ENCODE measurements at places on chromosomes 3 and 15.

DNA sequence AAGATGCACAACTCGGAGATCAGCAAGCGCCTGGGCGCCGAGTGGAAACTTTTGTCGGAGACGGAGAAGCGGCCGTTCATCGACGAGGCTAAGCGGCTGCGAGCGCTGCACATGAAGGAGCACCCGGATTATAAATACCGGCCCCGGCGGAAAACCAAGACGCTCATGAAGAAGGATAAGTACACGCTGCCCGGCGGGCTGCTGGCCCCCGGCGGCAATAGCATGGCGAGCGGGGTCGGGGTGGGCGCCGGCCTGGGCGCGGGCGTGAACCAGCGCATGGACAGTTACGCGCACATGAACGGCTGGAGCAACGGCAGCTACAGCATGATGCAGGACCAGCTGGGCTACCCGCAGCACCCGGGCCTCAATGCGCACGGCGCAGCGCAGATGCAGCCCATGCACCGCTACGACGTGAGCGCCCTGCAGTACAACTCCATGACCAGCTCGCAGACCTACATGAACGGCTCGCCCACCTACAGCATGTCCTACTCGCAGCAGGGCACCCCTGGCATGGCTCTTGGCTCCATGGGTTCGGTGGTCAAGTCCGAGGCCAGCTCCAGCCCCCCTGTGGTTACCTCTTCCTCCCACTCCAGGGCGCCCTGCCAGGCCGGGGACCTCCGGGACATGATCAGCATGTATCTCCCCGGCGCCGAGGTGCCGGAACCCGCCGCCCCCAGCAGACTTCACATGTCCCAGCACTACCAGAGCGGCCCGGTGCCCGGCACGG is 991 bp downstream of the SOX2 start:
- no peak overlapping the region for H3K4me3 ChIP-seq
- DNase-seq: peak; percentile 74
- no peaks in the 10 kb centered on the region for H3K36me3 ChIP-seq
- no peak overlapping the region for H3K27ac ChIP-seq
- peaks cover 99% of the 10 kb centered on the region for H3K27me3 ChIP-seq
- H3K4me1 ChIP-seq: no peaks in the 10 kb centered on the region

GRCh38 chr3:50639055-50639494 is 22.1 kb downstream of the MAPKAPK3 start:
- no peak overlapping the region for H3K27ac ChIP-seq
- peaks cover 63% of the 10 kb centered on the region for H3K36me3 ChIP-seq

DNA sequence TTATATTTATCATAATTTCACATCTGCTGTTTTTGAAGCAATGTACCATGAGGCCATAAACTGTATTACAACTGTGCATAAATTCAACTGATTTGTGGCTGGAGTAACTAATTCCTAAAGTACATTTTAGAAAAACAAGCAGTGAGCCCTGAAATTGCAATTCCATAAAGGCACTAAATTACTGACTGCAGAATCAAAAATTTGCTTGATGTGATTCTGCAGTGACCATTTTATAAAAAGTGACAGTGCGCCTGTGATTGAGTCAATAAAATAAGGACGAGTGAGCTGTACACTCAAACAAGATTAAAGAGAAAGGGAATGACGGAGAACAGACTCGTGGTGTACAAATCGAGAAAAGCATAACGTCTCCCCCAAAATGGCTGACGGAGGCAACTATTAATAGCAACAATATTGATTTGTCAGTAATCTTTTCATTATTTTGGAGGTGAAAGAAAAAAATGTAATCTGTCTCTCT is 121.4 kb upstream of the MEIS2 start:
- no peaks in the 10 kb centered on the region for H3K4me1 ChIP-seq
- no peak for DNase-seq
- no peaks in the 10 kb centered on the region for H3K36me3 ChIP-seq
- no peak overlapping the region for H3K27ac ChIP-seq

GRCh38 chr3:54131026-54131605 is 8.8 kb downstream of the CACNA2D3 start:
- H3K27ac ChIP-seq: no peak overlapping the region
- H3K36me3 ChIP-seq: no peaks in the 10 kb centered on the region
- H3K4me3 ChIP-seq: no peak overlapping the region
- H3K27me3 ChIP-seq: peaks cover 13% of the 10 kb centered on the region
- H3K4me1 ChIP-seq: no peaks in the 10 kb centered on the region
- no peak for DNase-seq

DNA sequence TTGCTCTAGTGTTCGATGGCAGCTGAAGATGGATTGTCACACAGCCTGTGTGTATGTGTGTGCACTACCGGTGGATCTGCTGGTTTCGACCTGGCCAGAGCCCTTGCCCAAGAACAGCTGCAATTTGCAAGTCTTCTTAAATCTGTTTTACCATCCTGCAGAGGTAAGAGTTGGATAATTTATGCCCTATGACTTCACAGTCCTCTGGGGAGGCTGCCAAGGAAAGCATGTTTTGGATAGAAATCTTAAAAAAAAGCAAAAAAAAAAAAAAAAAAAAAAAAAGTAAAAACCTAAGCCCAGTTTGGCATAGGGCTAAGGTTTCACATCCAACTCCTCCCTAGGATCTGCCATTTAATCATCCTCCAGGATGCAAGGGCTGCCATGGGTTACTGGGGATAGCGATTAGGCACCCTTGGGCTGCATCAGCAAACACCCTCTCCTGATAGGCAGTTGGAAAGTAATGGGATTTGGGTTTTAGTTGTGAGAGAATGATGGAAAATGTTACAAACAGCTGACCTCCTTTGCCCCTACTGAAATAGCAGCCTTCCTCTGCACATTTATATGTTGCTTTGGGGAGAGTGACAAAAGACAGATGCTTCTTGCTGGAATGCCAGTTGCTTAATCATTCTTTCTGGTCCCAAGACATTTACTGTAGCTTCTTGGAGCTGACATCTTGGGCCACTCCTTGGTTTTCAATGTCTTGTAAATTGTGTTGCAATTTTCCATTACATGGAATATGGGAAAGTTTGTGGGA is 35.4 kb downstream of the CD200R1L start:
- no peak overlapping the region for H3K27ac ChIP-seq
- no peak for DNase-seq
- H3K36me3 ChIP-seq: no peaks in the 10 kb centered on the region
- no peak overlapping the region for H3K4me3 ChIP-seq
- H3K27me3 ChIP-seq: no peaks in the 10 kb centered on the region
- H3K4me1 ChIP-seq: peaks cover 28% of the 10 kb centered on the region

DNA sequence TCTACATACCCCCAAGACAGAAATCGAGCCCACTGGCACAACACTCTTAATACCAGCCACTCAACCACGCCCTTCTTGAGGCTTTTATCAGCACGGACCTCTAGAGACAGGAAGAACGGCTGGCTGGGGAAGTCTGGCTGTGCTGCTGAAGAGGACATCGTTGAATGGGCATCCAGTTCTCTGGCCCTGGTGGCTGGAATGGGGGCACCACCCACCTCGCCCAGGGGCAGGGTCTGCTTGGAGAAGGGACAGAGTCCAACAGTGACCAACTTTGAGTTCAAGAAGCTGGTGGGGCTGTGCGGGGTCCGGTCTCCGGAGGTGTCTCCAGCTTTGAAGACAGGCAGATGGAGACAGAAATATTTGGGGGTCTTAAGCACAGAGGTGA is 77.5 kb downstream of the ATP10A start:
- no peak overlapping the region for H3K4me3 ChIP-seq
- H3K27ac ChIP-seq: peak overlapping the region; percentile 33
- no peaks in the 10 kb centered on the region for H3K36me3 ChIP-seq
- no peaks in the 10 kb centered on the region for H3K27me3 ChIP-seq
- DNase-seq: no peak

DNA sequence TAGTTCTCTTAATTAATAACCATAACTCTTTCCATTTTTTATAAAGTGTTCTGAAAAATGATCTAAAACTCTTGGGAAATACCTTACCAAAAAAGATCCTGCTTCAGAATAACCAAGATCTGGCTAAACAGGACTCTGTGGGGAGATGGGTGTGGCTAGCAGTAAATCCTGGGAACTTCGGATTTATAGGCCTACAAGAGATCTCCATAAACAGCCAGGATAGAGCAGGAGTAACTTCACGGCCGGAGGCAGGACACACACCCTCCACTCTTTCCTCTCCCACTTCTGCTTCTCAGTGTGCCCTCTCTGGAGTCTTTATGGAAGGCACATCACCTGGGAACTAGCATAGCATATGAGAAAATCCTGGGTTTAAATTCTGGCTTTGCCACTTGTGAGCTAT is 309.4 kb upstream of the SOX2 start:
- no peak overlapping the region for H3K27ac ChIP-seq
- no peaks in the 10 kb centered on the region for H3K4me1 ChIP-seq
- H3K36me3 ChIP-seq: no peaks in the 10 kb centered on the region
- no peaks in the 10 kb centered on the region for H3K27me3 ChIP-seq

- no peak overlapping the region for H3K4me3 ChIP-seq
- peak overlapping the region; percentile 18 for H3K27ac ChIP-seq
Observed at GRCh38 chr15:71329497-71330260, 214.4 kb downstream of the THSD4 start.

- H3K4me3 ChIP-seq: no peak overlapping the region
- H3K36me3 ChIP-seq: no peaks in the 10 kb centered on the region
- H3K4me1 ChIP-seq: peaks cover 37% of the 10 kb centered on the region
- H3K27ac ChIP-seq: no peak overlapping the region
- no peaks in the 10 kb centered on the region for H3K27me3 ChIP-seq
- no peak for DNase-seq
Observed at GRCh38 chr3:157092230-157092629, 67.7 kb downstream of the CCNL1 start.

GRCh38 chr3:119751423-119751822 is 30.5 kb upstream of the NR1I2 start:
- no peak for DNase-seq
- H3K27me3 ChIP-seq: no peaks in the 10 kb centered on the region
- no peak overlapping the region for H3K4me3 ChIP-seq
- no peaks in the 10 kb centered on the region for H3K4me1 ChIP-seq
- H3K27ac ChIP-seq: no peak overlapping the region
- H3K36me3 ChIP-seq: no peaks in the 10 kb centered on the region

- no peak overlapping the region for H3K27ac ChIP-seq
- H3K4me3 ChIP-seq: no peak overlapping the region
- no peaks in the 10 kb centered on the region for H3K27me3 ChIP-seq
- H3K4me1 ChIP-seq: no peaks in the 10 kb centered on the region
- no peak for DNase-seq
- peaks cover 33% of the 10 kb centered on the region for H3K36me3 ChIP-seq
Observed at GRCh38 chr3:42575137-42575741, 6.5 kb downstream of the SEC22C start.

- no peaks in the 10 kb centered on the region for H3K36me3 ChIP-seq
- DNase-seq: peak; percentile 55
- H3K4me1 ChIP-seq: no peaks in the 10 kb centered on the region
- no peak overlapping the region for H3K4me3 ChIP-seq
- peaks cover 5% of the 10 kb centered on the region for H3K27me3 ChIP-seq
Observed at GRCh38 chr15:48250640-48251076, 44.6 kb downstream of the SLC12A1 start.

DNA sequence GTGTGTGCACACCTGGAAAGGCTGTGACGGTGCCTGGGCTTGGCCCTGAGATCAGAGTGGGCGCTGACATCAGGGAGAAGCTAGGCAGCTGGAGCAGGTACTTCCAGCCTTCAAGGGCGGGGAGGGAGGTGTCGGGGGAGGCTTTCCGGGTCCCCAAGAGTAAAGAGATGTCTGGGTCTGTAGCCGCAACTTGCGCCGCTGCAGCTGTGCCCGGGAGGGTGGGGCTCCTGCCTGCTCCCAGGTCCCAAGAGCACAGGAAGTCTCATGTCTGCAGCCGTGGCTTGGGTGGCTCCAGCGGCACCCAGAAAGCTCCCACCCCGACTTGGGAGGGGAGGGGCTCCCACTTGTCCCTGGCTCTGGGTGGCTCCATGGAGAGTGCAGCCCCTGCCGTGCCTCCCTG is 103.2 kb upstream of the BNIP2 start:
- H3K27me3 ChIP-seq: peaks cover 6% of the 10 kb centered on the region
- H3K4me3 ChIP-seq: no peak overlapping the region
- no peaks in the 10 kb centered on the region for H3K36me3 ChIP-seq
- DNase-seq: no peak
- no peak overlapping the region for H3K27ac ChIP-seq

GRCh38 chr3:146308682-146309081 is 57.8 kb upstream of the PLSCR4 start:
- H3K4me3 ChIP-seq: no peak overlapping the region
- no peaks in the 10 kb centered on the region for H3K36me3 ChIP-seq
- H3K4me1 ChIP-seq: peaks cover 4% of the 10 kb centered on the region
- H3K27me3 ChIP-seq: no peaks in the 10 kb centered on the region
